Activated CD8-positive, alpha-beta memory T cell treated with anti-CD3 and anti-CD28 coated beads, Interleukin-2, amount 50 U/mL, for 4 hours (primary cell): ENCODE measurements at places on chromosomes 7 and 10.

GRCh38 chr10:106780632-106781031 is 383.9 kb downstream of the SORCS1 start:
- DNase-seq, result no peak

- DNase-seq, result no peak
These were observed 43.5 kb downstream of the KMT2C start for GRCh38 chr7:152392254-152392653.

- DNase-seq, result no peak
These were observed 31.9 kb downstream of the RNLS start for GRCh38 chr10:88551246-88551645.

DNA sequence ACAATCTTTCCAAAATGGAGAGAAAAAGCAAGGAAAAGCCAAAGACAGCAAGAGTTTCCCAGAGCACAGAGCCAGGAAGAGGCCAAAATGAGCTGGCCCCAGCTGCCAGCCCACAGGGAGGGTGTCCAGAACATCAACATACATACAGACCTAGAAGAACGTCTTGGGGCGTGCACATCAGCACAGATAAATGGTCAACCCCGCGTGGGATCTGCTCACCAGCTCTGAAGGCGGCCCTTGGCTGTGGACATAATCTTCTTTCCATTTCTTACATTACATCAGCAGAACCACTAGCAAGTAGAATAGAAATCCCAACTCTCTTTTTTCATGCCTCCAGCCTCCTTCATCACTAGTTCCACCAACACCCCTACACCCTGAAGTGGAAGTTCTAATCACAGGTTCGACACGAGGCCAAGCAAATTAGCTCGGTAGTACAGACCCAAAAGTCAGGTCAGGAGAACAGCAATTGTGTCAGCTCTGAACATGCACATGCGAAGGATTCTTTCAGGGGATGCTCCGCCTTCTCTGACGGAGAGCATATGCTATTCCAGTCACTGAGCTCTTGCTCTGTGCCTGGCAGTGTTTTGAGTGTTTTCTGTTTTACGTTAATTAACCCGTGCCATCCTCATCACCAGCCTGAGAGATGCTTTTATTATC is 16.4 kb downstream of the SH3PXD2A start:
- no peak for DNase-seq

DNA sequence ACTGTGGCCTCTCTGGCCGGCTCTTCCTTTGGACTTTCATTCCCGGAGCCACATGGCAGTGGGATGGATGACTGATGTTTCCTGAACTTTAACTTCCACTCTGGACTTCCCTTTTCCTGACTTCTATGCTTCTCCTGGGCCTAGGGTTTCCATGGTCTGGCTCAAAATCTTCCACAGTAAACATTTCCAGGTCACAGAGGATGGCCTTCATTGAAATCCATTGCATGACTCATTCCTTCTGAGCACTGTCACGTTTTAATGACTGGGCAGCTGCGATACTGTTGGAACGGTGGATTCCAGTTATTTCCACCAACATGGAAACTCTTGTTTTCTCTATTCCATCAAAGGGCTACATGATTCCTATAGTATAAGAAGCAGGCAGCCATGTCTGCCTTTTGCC is 24.4 kb upstream of the ZNF273 start:
- no peak for DNase-seq

- DNase-seq, result no peak
These were observed 151.1 kb downstream of the CXCL12 start for GRCh38 chr10:44233561-44234482.

DNA sequence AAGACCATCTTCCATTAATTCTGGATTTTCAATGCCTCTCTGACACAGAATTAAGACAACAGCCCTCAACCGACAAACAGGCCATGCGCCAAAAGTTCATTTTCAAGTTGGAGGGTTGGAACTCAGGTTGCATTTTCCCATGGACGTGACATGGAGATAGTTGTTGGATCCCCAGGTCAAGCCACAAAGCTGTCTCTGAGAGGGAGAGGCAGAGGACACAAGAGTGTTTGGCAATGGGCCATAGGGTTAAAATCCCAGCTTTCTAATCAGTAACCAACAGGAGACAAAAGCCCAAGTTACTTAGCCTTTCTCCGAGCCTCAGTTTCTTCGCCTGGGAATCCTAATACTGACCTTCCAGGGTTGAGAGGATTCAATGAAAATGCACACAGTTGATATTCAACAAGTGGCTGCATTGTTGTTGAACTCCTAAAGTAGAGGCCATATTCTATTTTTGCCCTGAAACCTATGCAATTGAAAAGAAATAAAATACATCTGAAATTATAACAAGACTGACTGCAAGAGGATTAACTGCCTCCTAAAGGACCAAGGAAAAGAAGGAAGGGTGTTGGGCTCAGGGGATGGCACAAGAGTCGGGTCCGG is 44.3 kb downstream of the SORBS1 start:
- no peak for DNase-seq

DNA sequence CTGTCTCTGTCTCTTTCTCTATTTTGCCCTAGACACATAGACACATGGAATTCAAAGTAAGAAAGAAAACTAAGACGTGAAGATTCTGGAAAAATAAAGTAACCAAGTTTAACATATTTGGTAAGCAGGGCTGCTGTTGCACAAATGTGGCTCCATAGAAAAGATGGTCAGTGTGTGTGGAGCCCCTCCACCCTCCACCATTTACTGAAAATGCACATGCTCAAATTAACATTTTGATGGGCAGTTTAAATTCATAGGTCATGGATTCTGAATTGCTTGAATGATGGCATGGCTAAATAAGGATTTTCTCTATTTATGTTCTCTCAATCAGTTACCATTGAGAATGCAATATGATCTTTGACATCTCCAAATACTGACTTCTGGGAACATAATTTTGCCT is 165.5 kb upstream of the CHRM2 start:
- DNase-seq, result no peak

- no peak for DNase-seq
These were observed 142.6 kb upstream of the LRRN3 start for GRCh38 chr7:110948280-110948679.

DNA sequence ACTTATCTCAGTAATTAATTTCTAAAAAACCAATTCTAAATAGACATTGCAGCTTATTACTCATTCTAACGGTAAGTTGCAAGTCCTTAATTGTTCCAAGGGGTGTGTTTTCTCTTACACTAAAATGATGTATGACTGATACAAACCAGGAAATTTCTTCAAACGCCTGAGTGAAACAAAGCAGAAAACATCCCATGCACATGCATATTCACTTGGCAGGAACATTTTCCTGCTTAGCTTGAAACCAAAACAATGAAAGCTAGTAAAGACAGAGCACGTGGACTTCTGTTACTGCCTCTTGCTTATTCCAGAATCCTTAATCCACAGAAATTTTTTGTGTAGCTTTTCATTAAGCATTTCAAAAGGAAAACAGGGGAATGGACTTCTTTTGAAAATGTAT is 187.7 kb downstream of the MTERF1 start:
- no peak for DNase-seq

DNA sequence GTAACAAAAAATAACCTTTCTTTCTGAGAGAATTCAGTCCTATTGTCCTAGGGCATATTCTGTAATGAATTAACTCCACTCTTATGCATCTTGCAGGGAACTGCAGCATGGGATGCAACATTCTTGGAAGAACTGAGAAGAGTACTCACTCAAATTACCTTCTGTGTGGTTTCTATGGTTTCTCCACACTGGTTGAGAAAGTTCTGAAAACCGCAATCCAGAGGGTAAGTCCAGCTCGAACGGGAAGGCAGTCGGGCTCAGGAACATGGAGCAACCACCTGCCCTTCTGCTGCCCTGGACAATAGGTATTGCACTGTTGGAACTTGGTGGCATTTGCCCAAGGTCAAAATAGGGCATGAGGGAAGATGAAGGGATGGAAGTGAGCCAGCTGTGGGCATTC is 59.6 kb upstream of the CDK13 start:
- DNase-seq, result no peak

- no peak for DNase-seq
These were observed 71.3 kb upstream of the TES start for GRCh38 chr7:116139007-116139406.

GRCh38 chr10:102409604-102410428 is 8.8 kb downstream of the PSD start:
- no peak for DNase-seq

DNA sequence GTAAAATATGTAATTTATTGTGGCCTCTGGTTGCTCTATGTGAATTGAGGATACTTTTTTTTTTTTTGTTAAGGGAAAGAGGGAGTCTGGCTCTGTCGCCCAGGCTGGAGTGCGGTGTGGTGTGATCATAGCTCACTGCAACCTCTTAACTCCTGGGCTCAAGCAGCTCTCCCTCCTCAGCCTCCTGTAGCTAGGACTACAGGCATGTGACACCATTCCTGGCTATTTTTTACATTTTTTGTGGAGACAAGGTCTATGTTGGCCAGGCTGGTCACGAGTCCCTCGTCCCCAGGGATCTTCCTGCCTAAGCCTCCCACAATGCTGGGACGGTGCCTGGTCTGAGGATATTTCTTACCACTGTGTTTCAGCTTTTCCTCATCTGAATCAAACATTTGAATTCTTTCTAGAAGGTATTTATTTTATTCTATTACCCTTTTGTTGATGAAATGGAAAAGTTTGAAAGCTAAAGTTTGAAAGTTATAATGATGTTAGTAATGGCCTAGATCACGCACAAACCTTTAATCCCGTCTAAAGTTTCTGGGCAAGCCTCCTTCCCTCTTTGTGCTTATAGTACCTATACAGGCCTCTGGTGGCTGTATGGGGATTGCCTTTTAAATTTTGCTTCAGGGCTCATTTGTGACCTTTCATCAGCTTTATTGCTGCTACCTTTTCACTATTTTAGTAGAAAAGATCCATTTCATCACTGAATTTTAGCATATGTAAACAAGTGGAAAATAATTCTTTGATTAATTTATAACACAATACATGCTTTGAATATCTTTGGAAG is 2.0 kb downstream of the IFRD1 start:
- DNase-seq, result no peak

DNA sequence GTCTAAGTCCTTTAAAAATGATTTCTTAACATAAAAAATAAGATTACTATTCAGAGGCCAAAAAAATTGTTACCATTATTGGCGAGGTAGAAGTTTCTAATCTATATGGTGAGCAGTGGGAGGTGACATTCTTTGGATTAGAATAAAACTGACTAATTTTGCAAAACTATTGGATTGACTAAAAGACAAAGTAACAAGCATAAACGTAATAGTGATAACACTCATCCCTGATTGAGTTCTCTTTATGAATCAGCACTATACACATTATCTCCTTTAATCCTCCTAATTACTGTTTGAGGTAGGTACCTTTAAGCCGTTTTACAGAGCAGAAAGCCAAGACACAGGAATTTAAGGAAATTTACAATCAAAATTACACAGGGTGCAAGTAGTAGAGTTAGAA is 139.2 kb upstream of the NRP1 start:
- no peak for DNase-seq

DNA sequence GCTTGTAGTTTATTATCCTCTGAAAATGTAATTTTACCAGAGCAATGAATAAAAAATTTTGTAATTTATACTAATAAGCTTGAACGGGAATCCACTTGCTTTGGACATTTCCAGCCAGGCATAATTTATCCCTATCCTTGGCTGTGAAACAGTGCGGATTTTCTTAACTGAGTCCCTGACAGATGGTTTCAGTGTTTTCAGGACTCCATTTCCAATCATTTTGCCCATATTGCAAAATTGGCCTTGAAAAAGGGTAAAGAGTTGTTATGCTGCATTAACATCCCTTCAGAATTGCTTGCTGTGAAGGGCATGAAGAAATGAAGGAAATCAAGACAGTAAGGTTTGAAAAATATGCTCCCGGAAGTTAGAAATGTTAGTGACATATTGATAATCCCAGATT is 57.7 kb downstream of the NXPH1 start:
- no peak for DNase-seq

DNA sequence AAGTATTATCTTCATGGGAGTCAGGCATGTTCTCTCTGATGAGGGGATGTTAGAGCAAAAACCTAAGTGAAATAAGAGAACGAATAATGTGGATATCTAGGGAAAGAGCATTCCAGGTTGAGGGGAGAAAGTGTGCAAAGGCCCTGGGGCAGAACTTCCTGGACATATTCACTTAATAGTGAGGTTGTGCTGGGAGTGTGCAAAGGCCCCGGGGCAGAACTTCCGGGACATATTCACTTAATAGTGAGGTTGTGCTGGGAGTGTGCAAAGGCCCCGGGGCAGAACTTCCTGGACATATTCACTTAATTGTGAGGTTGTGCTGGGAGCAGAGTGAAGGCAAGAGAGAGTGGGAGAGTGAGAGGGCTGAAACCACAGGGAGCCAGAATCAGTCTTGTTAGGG is 11.8 kb downstream of the PON1 start:
- DNase-seq, result no peak

GRCh38 chr10:44240584-44241205 is 144.2 kb downstream of the CXCL12 start:
- DNase-seq, result no peak

GRCh38 chr10:36506261-36506660 is 619.1 kb upstream of the ANKRD30A start:
- DNase-seq, result no peak
